ENCODE measurements at places on chromosomes 1 and 21.

DNA sequence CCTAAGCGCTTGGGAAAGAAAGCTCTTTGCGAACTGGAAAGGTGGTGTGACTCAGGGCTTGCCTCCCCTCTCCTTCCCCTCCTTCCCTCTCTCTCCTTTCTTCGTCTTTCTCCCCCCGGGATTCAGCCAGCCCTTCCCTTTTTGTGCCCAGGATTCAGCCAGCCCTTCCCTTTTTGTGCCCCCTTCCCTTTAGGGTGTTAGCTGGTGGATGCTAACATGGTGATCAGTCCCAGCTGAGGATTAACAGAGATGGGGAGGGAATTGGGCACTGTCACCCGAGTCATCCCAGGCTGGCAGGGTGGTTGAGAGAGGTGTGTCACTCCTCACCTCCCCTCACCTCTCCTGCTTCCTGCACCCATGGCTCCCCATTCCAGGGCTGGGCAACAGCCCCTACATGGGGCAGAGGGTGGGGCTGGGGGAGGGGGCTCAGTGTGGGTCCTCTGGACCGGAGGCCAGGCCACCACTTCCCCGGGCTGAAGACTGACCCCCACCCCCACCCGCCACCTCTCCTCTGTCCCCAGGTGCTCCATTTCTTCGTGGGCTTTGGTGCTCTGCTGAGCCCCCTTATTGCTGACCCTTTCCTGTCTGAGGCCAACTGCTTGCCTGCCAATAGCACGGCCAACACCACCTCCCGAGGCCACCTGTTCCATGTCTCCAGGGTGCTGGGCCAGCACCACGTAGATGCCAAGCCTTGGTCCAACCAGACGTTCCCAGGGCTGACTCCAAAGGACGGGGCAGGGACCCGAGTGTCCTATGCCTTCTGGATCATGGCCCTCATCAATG, 51.5 kb downstream of the ELK4 start:
- no peak for DNase-seq

DNA sequence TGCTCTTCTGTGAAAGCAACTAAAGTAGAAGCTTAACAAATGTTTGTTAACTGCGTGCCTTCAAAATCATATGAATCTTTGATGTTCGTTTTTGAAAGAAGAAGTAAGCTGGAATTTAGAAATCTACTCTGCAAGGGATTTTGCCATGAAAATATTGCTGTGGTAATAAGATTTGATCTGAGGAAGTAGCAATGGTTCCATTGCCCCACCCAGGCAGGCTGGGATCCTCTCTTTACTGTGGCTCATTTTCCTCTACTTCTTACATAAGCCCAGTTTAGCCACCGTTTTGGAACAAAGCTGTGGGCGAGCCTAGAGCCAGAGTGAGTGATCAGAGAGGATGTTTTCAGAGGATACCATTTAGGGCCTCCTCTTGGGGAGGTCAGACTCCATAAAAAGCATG, 20.3 kb upstream of the PTGFRN start:
- DNase-seq = no peak

DNA sequence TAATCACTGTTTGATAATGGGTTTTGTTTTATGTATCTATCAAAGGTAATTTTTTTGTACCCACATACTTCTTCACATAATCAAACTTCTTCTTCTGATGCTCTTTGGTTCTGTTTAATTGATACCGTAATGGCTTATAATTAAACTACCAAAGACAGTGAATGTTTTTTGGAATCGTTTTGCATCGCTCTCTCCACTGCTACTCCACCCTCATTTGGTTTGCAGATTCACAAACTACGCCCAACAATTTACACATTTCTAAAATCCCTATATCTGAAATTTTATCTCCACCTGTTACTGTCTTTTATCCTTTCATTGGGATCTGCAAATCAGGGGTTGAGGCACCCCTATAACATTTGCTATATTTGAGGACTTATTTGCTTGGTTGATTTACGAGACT, 319.6 kb downstream of the RWDD3 start:
- no peak for DNase-seq

DNA sequence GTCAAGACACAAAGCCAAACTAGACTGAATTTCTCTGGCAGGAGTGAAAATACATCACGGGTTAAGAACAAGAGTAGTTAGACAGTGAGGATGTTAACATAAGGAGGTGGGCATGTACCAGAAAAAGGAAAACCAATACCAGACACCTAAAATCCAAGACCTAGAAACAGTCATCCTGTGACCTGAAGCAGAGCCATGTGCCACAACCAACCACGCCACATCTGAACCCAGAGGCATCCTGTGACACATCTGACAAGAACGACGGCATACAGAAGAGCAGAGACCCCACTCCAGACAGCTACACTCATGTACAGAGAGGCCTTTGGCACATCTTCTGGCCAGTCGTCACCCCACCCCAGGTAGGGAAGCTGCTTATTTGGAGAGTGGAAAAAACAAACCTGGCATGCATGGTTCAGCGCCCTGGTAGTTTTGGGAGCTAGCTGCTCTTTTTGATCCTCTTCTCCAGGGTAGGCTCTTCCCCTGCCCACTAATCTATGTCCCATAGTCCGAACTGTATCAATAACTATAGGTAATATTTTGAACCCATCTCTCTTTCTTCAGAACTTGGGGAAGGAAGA, 72.1 kb downstream of the SLC45A1 start:
- no peak for DNase-seq

DNA sequence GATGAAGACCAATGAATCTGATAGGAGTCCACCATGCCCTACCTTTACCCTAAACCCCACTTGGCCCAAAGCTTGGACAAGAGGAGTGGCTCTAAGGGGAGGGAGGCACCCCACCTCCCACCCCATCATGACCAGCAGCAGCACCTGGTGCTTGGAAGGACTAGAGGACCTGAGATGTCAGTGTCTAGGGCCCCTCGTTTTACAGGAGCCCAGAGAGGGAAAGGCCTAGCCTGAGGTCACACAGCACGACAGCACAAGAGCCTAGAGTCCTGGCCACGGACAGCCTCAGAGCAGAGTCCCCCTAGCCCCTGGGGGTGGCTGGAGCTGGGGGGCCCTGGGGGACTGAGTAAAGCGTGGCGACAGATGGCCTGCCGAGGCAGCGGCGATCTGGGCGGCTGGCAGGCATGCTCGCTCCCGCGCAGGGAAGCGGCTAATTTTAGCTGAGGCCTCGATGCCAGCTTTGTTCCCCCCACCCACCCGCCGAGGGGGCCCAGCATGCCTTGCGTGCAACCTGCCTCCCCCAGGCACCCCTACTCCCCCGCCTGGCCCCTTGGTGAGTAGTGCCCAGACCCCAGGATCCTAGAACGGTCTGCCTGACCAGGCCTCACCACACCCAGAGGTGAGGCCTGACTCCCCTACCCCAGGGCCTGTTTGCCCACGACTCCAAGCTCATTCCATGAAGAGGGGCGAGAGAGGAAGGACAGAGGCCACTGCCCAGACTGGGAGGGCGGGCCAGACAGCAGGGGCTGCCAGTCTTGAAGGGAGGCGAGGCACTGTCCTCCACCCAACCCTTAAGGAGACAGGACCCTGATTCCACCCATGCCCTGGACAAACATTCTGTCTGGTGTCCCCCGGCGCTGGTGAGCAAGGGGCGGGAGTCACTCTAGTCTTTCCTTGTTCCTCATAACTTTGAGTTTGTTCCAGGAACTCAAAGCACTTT, 39.0 kb downstream of the AHDC1 start:
- no peak for DNase-seq

Measured in T-helper 22 cell (primary cell).